ENCODE measurements at places on chromosomes 6 and 20.

GRCh38 chr6:98657764-98658163, 176.6 kb upstream of the POU3F2 start:
- DNase-seq: no peak

DNA sequence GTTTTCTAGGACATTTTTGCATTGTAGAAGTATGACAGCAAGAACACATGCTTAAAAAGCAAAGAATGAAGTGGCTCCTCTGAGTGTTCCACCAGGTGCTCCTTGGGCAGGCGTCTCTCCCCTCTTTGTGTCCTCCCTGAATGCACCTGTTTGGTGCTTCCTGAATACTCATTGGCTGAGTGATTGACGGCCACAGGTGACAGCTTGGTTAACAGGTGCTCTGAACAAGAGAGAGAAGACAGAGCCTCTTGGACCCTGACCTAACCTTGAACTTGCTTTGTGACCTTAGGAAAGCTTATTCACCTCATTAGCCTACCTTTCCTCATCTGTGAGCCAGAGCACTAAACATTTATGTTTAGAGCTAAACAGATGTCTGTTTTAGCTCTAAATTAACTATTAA, 93.7 kb downstream of the TULP4 start:
- no peak for DNase-seq

DNA sequence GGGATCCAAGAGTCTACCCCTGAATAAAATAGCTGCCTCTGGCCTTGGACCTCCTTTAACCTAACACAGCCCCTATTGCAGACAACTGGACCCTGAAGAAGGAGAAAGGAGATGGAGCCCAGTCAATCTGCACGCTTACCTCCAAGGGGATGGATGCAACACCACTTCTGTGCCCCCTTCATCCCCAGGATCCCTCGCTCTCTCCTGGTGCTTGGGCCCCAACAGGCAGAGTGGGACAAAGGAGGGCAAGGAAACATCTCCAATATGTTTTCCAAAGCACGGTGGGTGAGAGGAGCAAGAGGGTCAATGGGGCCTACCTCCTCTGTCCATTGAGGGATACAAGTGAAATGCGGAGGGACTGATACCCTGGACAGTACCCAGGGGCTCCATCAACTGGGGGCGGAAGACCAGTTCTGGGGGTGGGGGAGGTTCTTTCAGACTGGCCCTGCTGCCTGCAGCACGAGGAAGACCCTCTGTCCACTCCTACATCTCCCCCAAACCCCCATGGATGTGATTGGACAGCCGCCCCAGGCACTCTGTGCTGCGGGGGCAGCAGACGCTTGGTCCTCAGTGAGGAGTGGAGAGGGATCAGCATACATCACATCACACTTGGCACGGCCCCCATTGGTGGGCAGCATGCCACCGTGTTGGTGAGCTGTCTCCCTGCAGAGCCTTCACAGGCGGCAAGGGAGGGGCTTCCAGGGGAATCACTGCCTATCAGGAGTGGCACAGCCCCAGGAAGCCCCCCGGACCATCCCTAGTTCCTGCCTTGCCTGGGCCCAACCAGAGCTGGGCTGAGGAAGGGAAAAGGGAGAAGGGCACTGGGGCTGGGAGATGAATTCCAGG, 70.6 kb downstream of the MRPL14 start:
- no peak for DNase-seq

DNA sequence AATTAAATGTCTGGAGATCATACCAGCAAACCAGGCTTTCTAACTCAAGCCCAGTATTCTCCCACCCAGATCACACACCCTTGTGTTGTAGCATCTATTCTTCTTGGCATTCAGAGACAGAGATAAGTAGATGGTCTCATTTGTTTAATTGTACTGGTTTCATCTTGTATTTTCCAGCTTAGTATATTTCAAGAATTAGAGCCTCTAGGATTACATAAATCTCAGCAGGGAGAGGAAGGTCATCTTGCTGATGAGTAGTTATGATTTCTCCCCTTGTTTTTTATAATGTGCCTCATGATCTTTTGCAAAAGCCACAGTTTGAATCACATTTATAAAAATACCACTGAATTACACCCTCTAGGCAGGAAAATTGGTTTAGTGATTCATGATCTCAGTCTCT, 106.6 kb upstream of the NRSN1 start:
- no peak for DNase-seq

- DNase-seq: no peak
Observed at GRCh38 chr6:112281821-112282615, 27.7 kb upstream of the LAMA4 start.
